Hematopoietic multipotent progenitor cell treated with erythropoietin and hydrocortisone succinate and interleukin-3 and kit ligand, for 15 days (in vitro differentiated cells): ENCODE measurements at places on chromosomes 2 and 18.
A peak's percentile ranks its signal among the peaks of the same experiment; 100 is the strongest.

- no peak for DNase-seq
These were observed 17.5 kb downstream of the STEAP3 start for GRCh38 chr2:119241205-119241532.

GRCh38 chr2:145739681-145740080, 1219.8 kb upstream of the ZEB2 start:
- DNase-seq, result no peak

- no peak for DNase-seq
These were observed 136.6 kb upstream of the ITGB6 start for GRCh38 chr2:160336635-160337034.

GRCh38 chr2:20643826-20644225, 7.1 kb downstream of the HS1BP3 start:
- DNase-seq, result no peak

DNA sequence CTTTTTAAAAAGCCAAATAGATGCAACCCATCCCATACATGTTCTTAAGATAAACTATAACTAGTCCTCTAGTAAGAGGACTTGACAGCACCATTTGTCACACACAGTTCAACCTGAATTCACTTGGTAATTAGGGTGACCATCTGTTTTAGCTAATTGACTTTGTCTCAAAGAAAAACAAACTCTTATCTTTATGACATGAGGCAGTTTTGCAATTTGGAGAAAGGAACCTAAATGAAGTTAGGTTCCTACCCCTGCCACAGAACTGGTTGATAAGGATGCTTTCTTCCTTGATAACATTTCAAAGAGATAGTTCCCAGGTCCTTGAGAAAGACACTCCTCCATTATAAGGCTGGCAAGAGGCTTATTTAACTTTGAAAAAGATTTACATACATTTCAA, 57.4 kb upstream of the LRRTM1 start:
- DNase-seq, result no peak

DNA sequence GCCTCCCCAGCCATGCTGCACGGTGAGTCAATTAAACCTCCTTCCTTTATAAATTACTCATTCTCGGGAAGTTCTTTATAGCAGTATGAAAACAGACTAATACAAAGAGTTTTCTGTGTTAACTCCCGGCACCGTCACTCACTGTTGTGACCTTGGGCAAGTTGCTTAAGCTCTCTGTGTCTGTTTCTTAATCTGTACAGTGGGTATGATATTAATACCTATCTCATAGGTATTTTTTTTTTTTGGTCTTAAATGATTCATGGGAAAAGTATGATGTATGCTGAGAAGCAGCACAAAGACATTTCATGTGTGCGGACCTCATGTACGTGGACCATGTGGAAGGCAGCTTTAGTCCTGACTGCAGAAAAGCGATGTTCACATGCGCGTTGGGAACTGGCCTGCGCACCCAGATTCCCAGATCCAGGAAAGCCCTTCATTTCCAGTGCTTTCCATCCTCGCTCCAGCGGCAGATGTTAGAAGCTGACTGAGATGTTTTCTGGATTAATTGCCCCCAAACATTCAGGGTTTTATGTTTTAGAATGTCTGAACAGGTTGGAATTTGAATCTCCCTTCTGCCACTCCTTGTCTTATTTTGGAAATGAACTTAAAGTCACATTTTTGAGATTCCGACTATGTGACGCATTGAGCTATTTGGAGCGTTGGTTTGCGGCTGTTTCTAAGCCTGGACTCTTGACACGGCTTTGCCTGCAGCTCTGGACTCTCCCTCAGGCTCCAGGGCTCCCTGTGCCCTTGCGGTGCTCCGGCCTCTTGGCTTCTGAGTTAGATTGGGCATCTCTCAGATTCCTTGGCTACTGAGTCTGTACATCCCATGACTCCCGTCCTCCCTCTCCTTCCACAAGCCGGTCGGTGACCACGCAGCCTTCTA, 61.4 kb downstream of the SLC4A3 start:
- DNase-seq, result no peak

DNA sequence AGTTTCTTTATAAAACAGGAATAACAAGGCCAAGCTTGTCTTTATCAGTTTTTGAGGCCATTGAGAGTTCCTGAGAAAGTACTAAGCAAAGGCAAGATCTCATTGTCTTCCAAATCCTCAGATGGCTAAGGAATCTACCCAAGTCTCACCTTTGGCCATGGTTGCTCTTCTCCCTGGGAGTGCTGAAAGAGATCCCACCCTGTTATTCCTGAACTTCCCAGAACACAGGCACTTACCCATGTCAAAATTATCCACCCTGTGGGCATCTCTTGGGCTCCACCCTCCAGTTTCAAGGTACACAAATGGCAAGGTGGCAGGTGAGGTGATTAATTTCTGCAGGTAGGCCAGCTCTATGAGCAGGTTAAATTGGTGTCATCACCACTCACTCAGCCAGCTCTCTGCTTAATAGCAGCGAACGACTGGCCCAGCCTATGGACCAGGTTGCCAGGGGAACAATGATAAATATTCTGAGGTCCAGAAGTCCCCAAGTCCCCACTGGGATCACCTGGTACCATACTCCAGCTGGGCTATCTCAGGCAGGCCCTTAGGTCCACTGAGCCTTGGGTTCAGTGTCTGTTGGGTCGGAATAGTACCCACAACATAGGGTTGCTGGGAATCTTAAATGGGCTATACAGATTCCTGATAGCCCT, 2.3 kb upstream of the SPRED2 start:
- DNase-seq, result no peak

GRCh38 chr2:24365826-24366225, 5.5 kb upstream of the ITSN2 start:
- no peak for DNase-seq

DNA sequence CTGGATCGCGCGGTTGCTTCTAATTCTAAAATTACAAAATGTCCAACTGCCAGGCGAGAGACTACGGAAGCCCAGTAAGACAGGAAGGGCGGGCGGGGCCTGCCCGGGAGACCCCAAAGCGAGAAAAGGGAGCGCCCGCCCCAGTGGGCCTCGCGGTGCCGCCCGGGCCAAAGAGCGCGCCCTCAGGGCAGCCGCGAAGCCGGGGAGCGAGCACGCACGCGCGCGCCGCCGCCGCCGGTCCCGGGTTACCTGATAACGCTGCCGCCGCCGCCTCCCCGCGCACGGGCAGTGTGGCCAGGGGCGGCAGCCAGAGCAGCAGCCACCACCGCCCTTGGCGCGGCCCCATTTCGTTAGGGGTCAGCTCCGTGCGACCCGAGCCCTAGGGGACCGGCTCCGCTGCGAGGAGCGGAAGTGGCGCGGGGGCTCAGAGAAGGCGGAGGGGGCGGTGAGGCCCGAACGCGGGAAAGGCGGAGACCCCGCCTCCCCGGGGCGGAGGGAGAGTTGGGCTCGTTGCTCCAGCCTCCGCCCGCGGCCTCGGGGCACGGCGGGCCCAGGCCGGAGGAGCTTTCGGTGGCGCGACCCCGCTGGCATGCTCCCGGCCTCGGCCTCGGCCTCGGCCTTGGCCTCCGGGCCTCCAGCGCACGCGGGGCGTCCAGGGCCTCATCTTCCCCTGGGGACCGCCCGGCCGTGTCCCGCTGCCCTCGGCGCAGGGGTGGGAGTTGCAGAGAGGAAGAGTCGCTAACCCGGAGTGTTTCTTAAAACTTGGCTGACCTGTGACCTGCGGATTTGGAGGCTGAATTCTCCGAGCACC, at the start of gene NEMP2:
Gene NEMP2 (minus strand): TSS at position 413 of the 811 bp plus-strand sequence. CDS start 67 bp downstream, at position 346.
- DNase-seq, result peak; percentile 81

GRCh38 chr18:10681581-10682367, 155.9 kb downstream of the NAPG start:
- DNase-seq, result no peak

- no peak for DNase-seq
These were observed 71.2 kb downstream of the PLB1 start for GRCh38 chr2:28567061-28567471.

DNA sequence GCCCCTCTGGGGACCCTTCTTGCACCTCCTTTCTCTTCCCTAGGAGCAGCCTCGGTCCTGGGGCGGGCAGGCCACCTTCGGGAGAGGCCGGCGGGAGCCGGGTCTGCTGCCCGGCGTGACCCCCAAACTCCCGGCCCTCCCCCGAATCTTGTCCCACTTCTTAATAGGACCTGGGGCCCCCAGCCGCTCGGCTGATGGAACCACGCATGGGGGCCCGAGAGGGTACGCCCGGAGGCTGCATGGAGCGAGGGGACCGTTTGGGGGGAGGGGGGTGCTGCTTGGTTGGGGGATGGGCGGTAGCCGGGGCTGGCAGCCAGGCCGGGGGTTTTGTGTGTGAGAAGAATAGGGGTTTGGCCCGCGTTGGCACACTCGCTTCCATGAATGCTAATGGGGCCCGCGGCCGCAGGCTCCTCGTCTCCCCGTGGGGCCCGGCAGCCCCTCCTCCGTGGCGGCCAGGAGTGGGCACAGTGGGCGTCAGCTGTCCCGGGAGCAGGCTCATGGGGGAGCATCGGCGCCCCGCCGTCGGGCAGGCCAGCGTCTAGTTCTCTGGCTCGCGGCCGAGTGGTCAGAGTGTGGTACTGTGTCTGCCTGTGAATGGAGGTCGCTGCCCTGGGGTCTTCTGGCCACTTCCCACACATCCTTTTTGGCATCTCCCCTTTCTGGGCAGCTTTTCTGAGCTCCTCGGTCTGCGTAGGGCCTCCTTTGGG, 1.0 kb downstream of the GAREM2 start:
- no peak for DNase-seq

DNA sequence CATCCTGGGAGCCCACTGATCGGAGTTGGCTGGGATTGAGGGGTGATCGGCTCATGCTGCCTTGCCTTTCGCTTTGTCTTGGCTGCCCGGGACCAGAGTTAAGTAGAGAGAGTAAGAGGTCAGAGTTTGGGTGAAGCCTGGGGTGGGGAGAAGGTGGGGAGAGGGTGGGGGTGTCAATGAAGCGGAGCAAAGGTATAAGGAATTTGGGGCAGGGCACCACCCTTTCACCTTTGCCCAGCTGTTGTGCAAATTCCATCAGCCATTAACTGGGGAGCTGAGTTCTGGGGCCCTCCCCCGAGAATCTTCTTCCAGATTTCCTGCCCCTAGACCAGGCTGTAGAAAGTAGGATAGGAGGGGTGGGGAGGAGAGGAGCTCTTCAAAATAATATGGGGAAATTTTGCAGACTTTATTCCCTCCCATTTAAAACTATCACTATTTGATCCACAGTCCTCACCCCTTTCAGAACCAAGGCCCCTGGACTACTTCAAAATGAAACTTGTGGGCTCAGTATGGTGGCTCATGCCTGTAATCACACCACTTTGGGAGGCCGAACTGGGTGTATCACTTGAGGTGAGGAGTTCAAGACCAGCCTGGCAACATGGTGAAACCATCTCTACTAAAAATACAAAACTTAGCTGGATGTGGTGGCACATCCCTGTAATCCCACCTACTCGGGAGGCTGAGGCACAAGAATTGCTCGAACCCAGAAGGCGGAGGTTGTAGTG, at the start of gene SLC23A3:
Gene SLC23A3 (minus strand): TSS at position 100 of the 725 bp plus-strand sequence. CDS start 45 bp downstream, at position 55.
- DNase-seq, result no peak

DNA sequence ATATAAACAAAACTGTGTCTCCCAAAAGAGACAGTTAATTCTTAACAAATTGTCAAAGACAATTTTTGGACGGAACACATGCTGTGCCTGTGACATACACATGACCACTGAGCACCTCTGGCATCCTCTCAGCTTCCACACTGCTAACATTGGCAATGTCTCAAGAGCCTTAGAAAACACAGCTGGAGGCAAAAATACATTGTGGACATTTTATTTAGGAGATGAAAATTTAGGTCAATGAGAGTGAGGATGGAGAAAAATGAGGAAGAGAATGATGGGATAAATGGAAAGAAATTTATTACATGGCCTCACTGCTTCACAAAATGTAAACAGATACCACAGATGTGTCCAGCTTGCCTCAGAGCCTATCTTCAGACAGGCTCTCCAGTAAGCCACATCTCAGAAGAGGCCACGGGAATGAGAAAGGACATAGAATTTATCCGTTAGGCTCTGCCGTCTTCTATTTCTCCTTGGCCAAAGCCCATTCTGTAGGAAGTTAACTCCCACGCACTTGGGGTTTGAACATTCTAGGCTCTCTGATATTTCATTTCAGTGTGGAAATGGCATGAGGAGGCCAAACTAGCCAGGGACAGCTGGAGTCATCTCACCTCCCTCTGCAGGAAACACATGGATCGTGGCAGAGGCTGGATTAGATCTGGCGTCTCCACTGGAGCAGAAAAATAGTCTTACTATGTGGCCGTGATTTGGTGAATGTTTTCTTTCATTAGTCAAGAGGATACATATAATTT, 519.4 kb upstream of the DSEL start:
- DNase-seq, result no peak

GRCh38 chr2:59993726-59994125, 559.7 kb downstream of the BCL11A start:
- no peak for DNase-seq

DNA sequence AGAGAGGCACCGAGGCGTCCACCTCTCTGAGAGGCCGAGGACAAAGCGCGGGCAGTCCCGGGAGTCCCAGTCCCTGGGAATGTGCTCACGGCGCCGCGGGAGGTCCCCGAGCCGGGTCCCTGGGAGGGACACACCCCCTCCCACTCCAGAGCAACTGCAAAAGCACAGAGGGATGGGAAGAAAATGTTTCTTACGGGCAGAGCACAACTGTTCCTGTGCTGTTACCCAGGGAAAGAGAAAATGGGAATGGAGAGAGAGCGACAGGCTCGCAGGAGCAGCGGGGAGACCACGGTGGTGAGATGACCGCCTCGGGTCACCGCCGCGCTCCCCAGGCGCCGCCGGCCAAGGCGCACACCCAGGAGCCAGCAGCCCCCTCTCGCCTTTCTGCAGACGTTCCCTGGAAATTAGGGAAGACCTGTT, 1.2 kb upstream of the BCL11A start:
- no peak for DNase-seq

DNA sequence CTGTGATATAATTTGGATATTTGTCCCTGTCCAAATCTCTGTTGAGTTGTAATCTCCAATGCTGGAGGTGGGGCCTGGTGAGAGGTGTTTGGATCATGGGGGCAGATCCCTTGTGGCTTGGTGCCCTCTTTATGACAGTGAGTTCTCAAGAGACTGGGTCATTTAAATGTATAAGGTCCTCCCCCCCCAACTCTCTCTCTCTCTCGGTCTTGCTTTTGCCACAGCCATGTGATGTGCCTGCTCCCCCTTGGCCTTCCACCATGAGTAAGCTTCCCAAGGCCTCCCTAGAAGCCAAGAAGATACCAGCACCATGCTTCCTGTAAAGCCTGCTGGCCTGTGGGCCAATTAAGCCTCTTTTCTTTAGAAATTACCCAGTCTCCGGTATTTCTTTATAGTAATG, 58.6 kb downstream of the FN1 start:
- no peak for DNase-seq

- no peak for DNase-seq
These were observed 244.1 kb downstream of the LPIN1 start for GRCh38 chr2:11990576-11990975.

GRCh38 chr2:230762317-230762896, 49.8 kb downstream of the CAB39 start:
- DNase-seq, result peak; percentile 56

GRCh38 chr2:43031471-43032212, 194.8 kb downstream of the ZFP36L2 start:
- DNase-seq, result no peak

GRCh38 chr2:54469484-54470053, 13.4 kb downstream of the SPTBN1 start:
- no peak for DNase-seq

- no peak for DNase-seq
These were observed 202.4 kb downstream of the KLHL29 start for GRCh38 chr2:23587341-23587880.
